ENCODE measurements at places on chromosomes 6 and 20.
A peak's percentile ranks its signal among the peaks of the same experiment; 100 is the strongest.

- DNase-seq = no peak
These were observed 9.7 kb downstream of the TULP4 start for GRCh38 chr6:158321960-158322359.

GRCh38 chr20:62409931-62410745 is 3.1 kb upstream of the CABLES2 start:
- DNase-seq = peak; percentile 46

GRCh38 chr6:30202366-30202765 is 10.8 kb downstream of the TRIM26 start:
- no peak for DNase-seq

DNA sequence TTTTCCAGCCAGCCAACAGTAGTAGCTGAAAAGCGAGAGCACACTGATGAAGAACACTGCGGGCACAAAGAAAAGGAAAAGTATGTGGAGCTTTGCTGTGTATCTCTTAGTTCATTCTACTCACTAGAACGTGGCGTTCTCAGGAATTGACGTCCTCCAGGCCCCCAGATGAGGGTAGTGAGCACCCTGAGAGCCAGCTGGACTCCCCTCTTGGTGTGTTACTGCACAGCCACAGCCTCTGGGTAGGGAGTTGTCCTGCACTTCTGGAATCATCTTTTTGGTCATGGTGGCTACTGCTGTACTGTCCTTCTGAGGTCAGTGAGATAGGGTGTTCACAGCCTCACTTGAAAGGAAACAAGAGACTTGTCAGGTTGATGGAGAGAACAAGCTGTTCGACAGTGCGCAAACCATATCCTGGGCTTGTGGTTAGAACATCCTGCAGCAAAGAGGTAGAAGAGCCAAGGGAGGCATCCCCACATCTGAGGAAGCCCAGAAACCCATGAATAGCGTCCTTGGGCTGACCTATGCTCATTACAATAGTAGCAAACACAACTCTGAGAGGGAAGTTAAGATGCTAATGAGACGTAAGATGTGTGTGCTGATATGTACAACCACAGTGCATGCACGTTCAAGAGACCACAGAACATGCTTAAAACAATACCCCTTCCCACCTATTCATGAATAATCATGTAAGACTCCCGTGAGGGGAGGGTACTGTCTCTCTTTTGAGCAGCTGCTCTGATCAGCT is 14.6 kb upstream of the HLA-F start:
- no peak for DNase-seq

- no peak for DNase-seq
These were observed 89.9 kb downstream of the CDC5L start for GRCh38 chr6:44477293-44477894.

- DNase-seq = no peak
These were observed 60.3 kb upstream of the PTPN1 start for GRCh38 chr20:50449738-50450492.

DNA sequence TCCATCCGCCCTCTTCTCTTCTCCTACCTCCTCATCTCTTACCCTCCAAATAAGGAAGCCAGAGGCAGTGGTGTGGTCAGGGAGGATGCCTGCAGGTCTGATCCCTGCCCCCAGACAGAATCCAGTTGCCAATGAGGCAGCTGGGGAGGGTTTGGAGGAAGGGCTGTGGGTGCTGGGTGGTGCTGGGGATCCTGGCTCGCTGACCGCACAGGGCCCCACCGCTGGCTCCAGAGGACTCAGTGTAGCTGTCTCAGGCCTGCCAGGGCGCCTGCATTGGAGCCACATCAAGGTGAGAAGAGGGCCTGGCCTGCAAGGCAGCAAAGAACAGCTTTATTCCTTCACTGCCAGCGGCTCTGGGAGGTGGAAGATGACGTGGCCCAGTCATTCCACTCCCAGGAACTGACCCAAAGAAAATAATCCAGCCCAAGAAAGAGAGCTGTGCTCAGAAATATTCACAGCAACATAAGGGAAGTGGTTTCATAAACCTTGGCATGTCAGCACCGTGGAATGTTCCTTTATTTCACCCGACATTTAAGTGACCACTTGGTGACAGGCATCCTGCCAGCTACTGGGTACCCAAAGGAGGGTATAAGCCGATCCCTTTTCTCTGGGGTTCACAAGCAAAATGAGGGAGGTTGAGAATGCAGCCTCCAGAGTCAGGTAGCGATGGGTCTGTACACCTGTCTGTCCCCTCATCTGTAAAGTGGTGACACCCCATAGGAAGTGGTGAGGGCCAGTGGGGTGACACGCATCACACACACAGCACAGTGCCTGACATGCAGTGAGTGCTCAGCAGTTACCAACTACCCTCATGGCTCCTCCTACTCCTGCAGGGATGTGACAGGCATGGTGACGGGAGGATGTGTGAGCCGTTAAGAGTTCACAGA is 125.1 kb downstream of the SNX5 start:
- DNase-seq = no peak

- peak; percentile 40 for DNase-seq
These were observed 27.4 kb downstream of the NPEPL1 start for GRCh38 chr20:58719971-58720371.

DNA sequence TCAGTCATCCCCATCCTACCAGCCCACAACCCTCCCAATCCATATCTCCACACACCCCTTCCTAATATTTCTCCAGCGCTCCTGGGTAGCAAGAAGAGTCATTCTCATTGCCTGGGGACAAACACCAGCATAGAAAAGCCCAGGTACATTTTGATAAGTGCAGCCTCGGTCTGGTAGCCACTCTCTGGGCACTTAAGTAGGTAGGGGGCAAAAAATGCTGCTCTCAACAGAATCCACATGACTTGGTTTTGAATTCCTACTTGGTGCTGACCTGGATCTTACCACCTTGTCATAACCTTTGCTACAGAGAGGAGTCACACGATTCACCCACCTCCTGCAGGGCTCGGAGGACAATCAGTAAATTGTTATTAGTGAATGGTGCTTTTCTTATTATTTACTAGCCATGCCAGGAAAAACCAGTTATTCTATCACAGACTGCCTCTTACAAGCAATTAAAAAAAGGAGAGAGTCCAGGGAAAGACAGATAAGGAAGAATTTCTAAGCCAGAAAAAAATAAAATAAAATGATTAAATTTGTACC is 249.1 kb downstream of the LY86 start:
- no peak for DNase-seq

GRCh38 chr20:9985281-9985680 is 49.5 kb upstream of the ANKEF1 start:
- DNase-seq = no peak

DNA sequence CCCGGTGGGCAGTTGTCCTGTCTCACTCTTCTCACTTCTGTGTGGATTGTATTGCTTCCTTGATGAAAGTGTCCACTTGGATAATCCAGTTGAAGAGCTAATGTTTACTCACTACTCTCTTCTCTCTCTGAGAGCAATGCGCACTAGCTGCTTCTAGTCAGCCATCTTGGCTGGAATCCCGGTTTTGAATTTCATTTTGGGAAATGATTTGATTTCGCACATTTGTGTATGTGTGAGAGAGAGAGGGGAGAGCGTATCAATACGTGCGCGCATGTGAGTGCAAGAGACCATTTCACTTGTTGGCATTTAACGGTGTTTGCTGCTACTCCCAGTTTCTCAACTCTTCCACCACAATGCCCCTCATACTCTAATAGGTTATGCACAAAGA is 67.8 kb downstream of the KLHL32 start:
- DNase-seq = no peak

GRCh38 chr6:157034436-157035230 is 257.5 kb downstream of the ARID1B start:
- no peak for DNase-seq

DNA sequence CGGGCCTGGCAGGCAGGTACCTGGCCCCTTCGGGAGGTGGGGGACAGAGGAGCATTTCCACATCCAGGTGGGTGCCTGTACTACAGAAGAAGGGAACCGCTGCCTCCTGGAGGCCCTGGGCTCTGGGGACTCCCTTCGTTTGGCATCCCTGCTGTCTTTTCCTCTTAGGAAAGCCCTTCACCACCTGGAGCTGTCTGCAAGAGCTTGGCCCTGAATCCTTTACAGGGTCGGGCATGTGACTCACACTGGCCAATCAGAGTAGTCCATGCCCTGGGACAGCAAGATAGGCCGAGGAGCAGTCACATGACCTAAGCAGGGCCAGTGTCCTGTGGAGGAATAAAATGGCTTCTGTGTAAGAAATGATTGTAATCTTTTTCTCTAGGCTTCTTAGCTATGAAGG is 224.9 kb downstream of the ANKRD60 start:
- no peak for DNase-seq

DNA sequence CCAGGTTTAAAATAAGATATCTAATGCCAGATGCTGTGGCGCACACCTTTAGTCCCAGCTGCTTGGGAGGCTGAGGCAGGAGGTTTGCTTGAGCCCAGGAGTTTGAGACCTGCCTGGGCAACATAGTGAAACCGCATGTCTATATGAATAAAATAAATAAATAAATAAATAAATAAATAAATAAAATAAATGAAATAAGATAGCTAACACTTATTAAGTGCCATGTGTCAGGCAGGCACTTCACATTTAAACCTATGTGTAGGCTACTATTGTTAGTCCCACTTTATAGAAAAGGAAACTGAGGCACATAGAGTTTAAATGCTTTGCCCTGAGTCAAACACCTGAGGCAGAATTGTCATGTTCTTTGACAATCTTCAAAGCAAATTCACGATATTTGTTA is 32.9 kb upstream of the RREB1 start:
- no peak for DNase-seq

DNA sequence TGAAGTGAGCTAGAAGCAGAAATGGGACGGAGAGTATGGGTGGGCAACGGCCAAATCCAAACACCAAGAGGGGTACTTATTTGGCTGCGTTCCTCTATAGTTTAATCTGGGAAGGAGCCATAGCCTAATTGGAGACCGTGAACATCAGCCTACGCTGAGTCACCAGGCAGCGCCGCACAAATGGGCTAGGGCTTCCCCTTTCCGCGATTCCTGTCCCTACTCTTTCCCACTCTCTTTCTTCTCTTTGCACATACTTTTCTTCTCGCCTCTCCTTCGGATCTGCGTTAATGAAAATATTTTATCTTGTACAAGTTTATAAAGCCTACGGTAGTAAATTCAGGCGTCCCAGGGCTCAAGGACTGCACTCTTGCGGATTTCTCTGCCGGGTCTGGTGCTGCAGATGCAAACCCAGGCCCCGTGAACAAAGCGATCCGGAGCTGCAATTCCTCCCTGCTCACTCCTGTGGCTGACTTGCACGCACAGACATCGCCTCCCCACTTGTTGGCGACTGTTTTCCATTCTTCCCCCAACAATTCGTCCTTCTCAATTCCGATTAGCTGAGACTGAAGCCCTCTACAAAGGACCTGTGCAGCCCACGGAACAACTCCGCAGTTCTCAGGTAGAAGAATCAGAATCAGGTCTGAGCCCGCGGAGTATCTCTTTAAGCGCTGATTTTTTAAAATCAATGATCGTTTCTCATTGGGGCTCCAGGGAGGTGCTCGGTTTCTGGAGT is 4.2 kb upstream of the TBX18 start:
- DNase-seq = no peak

GRCh38 chr6:74879976-74880375 is 325.9 kb downstream of the COL12A1 start:
- no peak for DNase-seq

DNA sequence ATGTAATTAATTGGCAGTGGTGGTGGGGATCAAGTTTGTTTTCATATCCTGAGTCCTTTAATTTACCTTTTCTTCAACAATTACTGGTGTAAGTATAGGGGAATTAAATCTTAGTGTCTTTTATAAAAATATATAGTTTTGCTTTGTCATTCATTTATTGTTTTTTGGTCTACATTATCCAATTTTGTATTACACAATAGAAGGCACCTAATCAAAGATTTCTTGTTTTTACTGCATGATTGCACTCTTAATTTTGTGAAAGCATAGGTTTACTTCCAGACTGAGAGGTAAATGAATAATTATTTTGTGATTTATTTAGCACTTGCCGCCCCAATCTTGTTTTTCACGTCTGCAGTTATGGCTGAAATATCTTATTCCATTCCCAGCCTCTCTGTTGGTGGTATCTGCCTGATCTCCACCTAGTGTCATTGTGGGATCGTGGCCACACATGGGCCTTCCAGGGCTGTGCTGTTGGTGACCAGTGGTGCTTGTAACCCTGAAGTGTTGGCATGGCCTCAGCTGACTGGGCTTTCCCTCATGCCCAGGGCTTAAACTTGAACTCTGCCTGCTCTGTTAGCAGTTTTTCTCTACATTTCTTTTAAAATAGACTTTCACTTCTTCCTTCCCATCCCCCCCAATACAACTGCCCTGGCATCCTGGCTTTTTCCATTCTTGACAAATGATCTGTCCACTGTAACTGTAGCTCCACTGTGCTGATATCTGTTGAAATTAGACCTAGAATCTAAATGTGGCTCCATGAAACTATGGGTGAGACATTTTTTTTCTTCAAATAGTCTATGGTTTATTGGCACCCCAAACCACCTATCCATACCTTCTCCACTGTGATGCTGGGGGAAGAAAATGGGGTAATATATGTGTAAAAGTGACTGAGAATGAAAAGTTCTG is 24.8 kb downstream of the E2F3 start:
- no peak for DNase-seq

DNA sequence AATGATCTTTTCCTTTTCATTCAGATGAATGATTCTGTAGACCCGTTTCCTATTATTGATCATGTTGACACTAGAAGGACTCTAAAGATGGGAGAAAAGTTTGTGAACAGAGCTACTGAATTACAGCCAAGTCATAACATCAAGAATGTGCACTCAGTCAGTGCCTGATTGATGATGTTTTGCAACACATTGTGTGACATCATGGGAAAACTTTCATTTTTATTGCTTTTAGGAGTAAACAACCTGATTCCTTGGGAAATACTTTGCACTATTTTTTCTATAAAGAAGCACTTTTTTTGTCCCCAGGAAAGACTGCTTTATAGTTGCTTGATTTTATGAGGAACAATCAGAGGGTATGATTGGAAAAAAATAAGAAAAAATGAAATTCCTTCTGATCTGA is 383.8 kb upstream of the JAG1 start:
- DNase-seq = no peak

GRCh38 chr6:110329714-110330436 is 28.3 kb downstream of the METTL24 start:
- no peak for DNase-seq

DNA sequence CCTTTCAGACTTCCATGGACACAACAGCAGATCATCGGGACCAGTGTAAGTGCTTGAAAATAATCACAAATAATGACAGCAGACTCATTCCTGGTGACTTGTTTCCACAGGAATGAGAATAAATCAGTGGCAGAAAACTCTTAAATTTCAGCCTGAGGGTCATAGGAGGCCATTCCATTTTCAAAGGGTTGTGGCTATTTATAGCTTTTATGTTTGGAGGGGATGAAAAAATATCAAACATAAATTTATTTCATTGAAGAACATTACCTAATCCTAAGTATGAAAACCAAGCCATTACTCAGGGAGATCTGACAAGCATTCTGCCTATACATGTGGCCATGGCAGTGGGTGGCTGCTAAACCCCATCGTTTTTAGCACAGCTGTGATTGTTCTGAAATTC is 173.6 kb upstream of the CNR1 start:
- no peak for DNase-seq

DNA sequence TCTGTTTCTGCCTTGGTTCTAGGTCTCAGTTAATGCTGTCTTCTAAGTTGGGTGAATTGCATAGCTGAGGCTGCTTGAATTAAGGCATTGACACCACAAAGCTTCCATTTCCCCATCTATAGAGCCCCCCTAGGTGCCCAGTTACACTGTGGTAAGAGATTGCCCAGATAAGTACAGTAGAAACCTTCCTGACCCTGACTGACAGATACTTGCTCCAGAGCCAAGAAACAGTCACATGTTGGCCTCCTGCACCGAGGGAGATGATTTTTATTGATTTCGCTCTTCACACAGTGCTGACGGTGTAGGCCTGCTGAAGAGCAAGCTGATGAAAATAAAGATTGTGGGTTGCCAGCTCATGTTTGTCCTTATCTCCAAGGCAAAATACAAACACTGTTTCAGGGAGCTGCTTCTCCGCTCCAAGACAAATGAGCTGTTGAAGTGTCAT is 67.9 kb downstream of the TRMT11 start:
- DNase-seq = no peak
